Activated T-cell treated with anti-CD3 and anti-CD28 coated beads for 4 hours (primary cell): ENCODE measurements at places on chromosomes 3 and 15.

DNA sequence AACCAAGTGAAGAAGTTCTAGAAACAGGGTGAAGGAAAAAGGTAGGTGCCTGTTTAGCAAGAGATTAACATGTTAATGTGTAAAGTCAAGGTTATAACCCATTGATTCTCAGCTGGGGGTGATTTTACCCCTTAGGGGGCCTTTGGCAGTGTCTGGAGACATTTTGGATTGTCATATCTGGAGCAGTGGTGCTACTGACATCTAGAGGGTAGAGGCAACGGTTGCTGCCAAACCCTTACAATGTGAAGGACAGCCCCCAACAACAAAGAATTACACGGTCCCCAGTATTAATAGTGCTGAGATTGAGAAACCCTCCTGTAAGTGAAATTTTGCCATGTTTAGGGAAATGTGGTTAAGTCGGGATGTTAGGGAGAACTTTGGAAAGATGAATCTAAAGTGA, 74.7 kb downstream of the CRYBG3 start:
- no peak for DNase-seq

DNA sequence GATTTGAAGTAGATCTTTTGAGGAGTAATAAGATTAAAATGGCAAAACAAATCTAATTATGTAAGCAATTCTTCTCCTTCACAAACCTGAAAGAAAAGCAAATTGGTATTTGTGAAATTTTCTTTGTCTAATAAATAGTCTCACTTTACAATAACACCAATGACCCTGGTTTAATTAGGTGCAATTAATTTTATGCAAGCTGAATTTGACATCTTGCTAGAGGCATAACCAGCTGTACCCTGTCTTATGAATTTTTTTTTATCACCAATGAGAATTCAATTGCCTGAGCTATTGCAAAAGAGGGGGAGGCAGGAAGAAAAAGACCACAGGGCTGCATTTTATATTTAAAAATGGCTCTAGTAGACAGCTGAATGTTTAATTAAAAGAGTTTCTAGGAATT, 113.5 kb upstream of the IL12A start:
- DNase-seq, result no peak

DNA sequence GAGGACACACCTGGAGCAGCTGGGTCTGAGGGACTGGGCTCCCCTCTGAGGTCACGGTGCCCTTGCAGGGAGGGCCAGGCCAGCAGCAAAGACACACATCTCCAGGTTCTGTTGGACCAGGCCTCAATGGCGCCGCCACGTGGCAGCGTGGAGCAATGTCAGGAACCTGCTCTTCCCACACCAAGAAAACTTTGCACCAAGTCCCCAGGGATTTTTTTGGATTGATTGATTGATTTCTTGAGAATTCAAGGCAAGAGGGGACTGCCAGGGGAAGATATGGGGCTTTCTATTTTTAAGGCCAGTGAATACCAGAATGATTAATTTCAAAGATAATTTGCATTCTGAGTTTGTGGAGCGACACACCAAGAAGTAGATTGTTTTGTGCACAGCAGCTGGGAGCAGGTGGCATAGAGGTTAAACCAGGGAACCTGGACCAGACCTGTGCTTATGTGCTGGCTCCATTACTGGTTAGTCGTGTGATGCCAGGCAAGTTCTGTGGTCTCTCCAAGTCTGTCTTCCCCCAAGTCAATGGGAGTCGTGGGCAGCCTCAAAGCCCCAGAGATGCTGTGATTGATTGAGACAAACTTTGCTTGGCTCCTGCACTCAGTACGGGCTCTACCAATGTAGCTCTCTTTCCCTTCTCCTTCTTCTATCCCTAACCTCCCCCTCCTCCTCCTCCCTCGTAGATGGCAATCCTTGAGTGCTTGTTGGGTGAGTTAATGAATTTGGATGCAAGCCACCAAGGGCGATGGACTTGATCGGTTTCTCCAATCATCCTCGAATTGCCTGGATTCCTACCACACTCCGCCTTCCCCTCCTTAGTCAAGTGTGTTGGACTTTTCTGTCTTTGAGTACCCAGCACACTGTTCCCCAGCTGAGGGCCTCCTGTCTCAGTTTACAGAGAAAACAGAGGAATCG, 96.2 kb upstream of the TRPM1 start:
- no peak for DNase-seq

DNA sequence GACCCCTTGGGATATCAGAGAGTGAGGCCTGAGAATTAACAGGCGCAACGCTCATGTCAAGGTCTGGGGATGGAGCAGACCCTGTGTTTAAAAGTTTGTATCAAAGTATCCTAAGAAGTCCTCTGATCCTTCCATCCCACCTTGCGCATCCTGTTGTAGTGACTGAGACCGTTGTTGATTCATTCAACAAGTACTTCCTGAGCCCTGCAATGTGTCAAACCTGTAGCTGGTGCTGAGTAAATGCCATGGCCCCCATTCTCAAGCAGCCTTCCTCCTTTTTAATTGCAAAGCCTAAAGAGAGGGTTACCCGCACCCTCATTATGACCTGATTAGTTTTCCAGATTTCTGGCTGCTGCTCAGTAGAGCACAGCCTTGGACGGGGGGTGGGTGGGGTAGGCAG, 46.4 kb downstream of the RPLP1 start:
- DNase-seq, result no peak

GRCh38 chr3:62065985-62066693, 307.2 kb downstream of the FEZF2 start:
- no peak for DNase-seq

- no peak for DNase-seq
These were observed 192.1 kb downstream of the RORA start for GRCh38 chr15:61037031-61037430.

- DNase-seq, result no peak
These were observed 210.4 kb downstream of the ATP10A start for GRCh38 chr15:25652704-25653103.

DNA sequence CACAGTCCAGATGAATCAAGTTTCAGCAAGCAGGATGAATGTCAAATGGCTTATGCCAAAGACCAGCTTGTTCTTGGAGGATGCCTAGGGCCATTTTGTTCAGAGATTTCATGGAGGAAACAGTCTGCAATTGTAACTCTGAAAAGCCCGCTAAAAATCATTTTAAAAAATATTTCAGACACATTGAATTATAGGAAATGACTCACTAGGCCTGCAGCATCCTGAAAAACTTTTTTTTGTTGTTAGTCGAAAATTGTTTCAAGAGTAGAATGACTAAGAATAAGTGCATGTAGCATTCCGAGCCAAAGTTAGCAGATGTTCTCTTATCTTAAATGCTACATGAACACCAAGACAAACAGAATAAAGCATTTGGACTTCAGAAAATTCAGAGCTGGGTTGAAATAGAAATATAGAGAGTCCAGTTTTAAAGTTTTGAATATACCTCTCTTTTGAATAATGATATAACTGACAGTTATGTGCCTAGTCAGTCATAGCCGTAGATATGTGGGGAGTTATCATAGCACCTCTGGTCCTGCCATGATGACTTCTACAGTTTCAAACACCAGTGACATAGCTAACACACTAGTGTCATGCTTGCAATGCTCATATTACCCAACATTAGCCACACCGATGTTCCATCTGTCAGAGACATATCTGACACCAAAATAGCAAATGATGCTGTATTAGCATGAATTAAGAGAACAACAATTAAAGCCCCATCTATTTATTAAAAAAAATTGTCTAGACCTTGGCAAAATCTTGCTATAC, 1462.8 kb upstream of the GBE1 start:
- no peak for DNase-seq

GRCh38 chr3:44077267-44077666, 164.4 kb upstream of the TOPAZ1 start:
- no peak for DNase-seq

DNA sequence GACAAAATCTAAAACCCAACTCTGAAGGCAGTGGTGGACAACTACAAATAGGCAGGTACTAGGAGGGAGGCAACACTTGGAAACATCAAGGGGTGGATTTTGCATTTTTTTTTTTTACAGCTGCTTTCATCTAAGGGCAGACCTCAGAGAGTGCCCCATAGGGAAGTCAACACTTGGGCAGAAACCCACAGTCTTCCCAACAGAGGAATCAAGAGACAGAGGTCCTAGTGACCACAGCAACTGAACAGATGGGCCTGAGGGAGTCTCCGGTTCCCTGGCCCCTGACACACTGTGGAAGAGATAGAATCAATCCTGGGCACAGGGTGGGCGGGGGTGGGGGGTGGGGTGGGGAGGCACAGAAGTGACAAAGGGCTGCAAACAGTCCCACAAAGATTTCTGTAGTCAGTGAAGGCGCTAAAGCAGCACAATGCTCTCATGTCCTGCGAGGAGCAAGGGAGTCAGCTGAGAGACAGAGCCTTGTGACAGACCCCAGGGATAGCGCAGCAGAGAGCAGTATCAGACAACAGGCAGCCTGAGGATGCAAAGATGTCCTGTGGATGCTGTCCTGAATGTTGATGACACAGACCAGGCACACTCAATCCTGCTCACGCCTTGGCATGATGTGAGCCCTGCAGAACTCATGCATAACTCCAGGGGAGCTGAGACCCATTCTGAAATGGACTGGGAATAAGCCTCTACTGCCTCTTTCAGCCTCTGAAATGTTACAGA, 6.9 kb upstream of the RFTN1 start:
- DNase-seq, result no peak

- DNase-seq, result no peak
These were observed 134.1 kb downstream of the MBNL1 start for GRCh38 chr3:152402695-152403451.

- DNase-seq, result no peak
These were observed 420 bp upstream of the TMIE start for GRCh38 chr3:46700772-46701171.

DNA sequence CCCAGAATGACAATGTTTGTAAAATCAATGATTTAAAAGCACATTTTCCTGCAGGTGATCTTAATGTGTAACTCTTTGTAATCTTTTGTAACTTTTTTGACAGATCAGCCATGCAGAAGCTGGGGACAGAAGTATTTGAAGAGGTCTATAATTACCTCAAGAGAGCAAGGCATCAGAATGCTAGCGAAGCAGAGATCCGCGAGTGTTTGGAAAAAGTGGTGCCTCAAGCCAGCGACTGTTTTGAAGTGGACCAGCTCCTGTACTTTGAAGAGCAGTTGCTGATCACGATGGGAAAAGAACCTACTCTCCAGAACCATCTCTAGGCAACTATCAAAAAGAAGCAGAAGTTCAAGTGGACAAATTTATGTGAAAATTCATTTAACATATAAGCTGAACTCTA, 32.1 kb upstream of the NUDT16 start:
- no peak for DNase-seq

GRCh38 chr3:188294113-188294512, 140.2 kb downstream of the LPP start:
- no peak for DNase-seq

DNA sequence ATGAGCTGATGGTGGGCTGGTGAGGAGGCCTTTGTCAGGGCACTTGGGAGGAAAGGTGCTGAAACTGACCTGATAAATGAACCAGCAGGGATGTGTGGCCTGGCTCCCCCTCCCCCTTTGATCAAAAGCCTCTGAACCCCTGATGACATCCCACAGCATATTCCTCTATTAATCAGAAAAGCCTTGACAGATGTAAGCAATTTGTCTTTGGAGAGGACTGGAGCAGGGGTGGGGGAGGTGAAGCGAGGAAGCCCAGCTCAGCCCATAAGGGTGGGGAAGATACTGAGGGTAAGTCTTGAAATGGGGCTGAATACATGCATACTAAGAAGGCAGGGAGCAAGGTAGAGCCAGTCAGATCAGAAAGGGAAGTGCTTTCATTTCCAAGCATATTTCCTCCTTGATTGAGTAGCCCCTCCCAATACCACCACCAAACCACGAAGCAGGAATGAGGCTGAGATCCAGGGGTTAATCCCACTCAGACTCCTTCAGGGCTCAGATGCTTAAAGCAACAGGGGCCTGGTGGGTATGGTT, 34.7 kb upstream of the MRPS22 start:
- DNase-seq, result no peak

DNA sequence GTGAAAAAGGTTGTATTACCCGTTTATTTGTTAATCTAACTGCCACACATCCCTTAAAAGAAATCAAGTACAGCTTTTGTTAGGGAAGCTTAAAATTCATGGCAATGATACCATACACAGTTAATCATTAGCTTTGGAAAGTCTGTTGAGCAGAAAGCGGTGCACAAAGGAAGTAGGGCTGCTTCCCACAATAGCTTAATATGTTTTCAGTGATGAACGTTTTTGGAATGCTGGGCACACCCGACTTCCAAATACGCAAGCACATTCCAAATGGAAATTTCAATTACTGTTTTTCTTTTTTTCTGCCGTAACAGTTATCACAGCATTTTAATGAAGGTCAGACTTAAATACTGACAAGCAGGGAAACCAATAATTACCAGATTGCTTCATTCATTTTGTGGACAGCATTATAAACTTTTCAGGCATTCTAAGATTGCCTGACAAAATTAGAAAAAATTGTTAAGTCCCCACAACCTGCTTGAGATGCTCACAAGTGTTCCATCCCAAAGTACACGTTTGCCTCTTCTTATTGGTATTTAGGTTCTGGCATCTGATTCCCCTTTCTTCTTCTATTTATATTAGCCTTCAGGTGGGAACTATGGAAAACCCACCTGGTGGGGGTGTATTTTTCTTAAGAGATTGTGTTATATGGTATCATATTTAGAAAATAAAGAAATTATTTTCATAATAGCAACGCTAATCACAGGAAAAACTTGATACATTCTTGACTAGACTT, 1.1 kb upstream of the ECT2 start:
- DNase-seq, result no peak

DNA sequence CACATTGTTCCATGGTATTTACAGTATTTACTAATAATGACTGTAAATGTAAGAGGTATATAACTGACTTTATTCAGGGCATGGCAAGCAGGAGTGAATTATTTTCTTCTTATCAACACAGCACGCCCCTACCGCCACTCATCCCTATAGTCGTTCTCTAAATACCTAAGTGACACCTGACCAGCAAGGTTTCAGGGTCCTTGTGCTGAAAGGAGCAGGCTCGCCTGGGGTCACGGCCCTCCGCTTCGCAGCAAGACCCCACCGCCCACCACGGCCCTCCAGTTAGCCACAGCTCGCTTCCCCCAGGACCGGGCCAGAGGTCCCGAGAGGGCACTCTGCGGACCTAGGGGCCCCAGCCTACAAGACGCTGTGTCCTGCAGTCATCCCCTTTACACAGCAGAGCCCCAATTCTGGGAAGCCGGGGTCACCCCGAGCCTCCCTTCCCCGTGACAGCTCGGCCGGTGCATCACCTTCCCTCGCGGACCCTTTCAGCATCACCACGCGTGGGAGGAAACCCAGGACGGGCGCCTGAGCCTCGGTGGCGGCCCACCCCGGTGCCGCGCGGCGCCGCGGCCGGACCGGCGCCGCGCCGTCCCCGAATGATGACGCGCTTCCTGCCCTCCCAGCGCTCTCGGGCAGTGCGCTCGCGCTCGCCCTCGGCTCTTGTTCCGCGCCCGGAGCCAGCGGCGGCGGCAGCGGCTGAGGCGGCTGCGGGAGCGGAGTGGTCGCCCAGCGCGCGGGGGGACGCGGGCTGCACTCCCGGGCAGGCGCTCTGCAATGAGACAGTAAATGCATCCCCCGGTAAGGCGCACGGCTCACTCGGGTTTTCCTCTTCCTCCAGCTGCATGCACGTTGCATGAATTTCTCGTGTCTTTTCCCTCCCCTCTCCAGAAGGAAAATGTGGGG, 225.1 kb upstream of the C2CD4B start:
- DNase-seq, result peak; percentile 38

- no peak for DNase-seq
These were observed 514.4 kb upstream of the ARRDC4 start for GRCh38 chr15:97446138-97446537.

- DNase-seq, result no peak
These were observed 28.8 kb downstream of the CDIN1 start for GRCh38 chr15:36608180-36608579.

- DNase-seq, result no peak
These were observed 218.8 kb upstream of the HES1 start for GRCh38 chr3:193917158-193917557.

- no peak for DNase-seq
These were observed 557.7 kb upstream of the SGO1 start for GRCh38 chr3:20743553-20744321.
